ENCODE measurements at places on chromosomes 12 and 14.

DNA sequence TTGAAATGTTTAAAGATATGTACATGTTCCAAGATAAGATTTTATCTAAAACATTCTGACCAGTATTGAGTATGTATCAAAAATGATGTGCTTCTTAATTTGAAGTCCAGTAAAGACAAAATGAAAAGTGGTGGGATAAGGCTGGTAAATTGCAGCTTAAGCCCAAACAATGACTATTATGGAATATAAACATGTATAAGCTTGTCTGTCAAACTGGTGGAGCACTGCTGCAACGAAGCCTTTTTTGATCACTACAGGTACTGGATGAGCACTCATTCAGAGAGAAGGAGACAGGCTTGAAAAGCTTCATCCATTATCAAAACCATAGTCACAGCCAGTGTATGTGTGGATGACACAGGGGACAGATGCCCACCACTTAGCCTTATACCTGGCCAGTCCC is 138.4 kb downstream of the ATP23 start:
- DNase-seq, result no peak

- DNase-seq, result no peak
Observed at GRCh38 chr12:25694072-25694471, 141.0 kb upstream of the LMNTD1 start.

GRCh38 chr14:89085231-89085731 is 260.8 kb downstream of the TTC8 start:
- DNase-seq, result no peak

GRCh38 chr12:28108599-28108998 is 81.7 kb upstream of the CCDC91 start:
- DNase-seq, result no peak

DNA sequence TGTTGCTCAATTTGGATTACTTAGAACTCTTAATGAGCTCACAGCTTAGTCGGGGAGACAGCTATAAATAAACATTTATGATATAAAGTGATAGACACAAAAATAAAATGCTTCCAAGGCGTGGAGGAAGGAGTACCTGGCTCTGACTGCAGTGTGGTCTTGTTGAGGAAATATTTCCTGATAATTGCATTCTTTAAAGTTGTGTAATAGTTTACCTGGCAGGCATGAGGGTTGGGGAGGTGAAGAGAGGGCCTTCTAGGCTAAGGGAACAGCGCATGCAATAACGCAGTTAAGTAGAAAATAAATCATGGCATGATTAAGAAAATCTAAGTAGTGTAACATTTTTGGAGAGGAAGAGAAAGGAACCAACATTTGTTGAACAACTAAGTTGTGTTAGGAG is 260.5 kb upstream of the ATP2B1 start:
- DNase-seq, result no peak

GRCh38 chr14:96811265-96811664 is 14.1 kb downstream of the VRK1 start:
- DNase-seq, result no peak

GRCh38 chr12:23139026-23139425 is 514.1 kb downstream of the ETNK1 start:
- DNase-seq, result no peak

GRCh38 chr12:24948757-24949722 is at the start of gene BCAT1:
BCAT1 (minus strand) TSS chr12:24949101; CDS start chr12:24948932, 169 bp downstream.
- peak; percentile 19 for DNase-seq

DNA sequence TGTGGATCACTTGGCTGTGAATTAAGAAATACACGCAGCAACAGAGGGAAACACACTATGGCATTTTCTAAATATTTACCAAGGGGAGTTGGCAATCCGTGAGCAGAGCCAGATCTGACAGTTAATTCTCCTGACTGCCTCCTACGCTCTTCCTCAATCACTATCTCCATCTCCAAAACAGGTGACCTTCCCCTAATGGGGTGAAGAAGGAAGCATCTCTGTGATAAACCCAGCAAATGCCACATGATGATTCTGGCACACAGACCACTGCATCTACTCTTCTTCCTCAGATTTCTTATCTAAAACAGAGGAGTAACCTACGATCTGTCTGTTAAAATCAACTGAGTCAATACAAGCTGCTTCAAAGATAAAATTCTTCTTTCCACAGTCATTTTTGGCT is 4.4 kb downstream of the SPTB start:
- DNase-seq, result no peak

DNA sequence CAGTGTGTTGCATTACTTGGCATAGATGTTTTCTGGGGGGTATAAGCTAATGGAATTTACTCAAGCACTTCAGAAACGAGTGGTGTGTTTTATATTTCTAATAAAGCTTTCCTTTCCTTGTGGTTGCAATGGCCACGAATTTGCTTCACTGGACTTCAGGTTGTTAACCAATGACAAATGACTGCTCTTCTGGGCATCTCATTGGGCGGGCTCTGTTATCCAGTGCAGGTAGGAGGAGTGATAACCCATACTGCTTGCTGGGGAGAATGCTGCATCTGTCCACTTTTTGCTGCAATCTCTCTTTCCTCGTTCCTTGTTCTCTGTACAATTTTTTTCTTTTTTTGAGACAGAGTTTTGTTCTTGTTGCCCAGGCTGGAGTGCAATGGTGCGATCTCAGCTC is 80.0 kb upstream of the RPH3A start:
- no peak for DNase-seq

DNA sequence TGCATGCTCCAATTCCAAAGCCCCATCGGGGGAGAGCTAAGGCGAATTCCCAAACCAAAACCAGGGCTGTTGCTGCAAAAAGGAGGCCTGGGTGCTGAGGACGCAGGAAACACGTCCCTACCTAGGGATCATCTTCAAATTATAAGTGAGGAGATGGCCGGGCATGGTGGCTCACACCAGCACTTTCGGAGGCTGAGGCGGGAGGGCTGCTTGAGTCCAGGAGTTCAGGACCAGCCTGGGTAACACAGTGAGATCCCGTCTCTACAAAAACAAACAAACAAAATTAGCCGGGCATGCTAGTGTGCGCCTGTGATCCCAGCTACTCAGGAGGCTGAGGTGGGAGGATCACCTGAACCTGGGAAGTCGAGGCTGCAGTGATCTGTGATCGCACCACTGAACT is 143.2 kb downstream of the CALM1 start:
- DNase-seq, result no peak

DNA sequence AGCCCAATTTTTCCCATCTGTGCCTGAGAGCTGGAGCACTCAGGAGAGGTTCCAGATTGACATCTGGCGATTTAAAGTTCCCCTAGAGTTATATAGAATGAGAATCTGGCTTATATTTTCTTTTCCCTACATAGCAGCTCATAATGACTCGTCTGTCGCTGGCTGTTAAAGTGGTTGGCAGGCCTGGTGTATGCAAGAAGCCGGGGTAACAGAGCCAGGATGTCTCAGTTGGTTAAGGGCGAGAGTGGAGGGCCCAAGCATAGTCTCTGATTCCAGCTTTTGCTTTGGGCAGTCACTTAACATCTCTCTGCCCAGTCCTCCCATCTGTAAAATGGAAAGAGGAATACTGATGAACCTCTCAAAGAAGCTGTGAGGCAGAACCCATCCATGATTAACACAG is 751.6 kb downstream of the NOVA1 start:
- no peak for DNase-seq

DNA sequence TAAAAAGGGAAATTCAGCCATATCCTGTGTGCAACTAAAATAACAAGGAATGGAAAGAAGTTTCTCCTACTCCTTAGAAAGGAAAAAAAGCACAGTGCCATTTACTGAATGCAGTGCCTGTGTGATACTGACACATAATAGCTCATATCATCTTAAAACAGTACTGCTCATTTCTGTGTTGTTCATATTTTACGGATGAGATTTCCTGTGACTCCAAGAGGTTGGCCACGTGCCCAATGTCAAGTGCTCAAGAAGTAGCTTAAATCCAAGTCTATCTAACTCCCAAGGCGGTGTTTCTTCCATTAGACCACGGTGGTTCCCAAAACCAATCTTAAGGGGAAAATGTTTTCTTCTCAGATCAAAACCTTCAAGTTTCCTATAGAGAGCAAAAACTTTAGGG is 20.0 kb downstream of the MAP3K9 start:
- no peak for DNase-seq

GRCh38 chr12:132021031-132021871 is 71.5 kb downstream of the EP400 start:
- no peak for DNase-seq

DNA sequence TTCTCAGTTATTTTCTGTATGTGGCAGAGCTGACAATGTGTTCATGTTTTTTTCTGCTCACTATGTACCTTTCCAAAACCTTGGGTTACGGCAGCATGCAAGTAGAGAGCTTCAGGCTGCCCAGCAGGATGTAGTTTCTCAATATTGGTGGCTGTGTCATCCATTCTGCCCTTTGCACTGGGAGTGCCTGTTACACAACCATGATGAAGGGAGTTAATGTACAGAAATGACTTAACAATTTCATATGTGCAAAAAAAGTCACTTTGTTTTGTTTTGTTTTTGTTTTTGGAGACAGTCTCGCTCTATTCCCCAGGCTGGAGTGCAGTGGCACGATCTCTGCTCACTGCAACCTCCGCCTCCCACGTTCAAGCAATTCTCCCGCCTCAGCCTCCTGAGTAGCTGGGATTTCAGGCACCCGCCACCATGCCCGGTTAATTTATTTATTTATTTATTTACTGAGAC is 6.1 kb upstream of the CNIH1 start:
- DNase-seq, result no peak

DNA sequence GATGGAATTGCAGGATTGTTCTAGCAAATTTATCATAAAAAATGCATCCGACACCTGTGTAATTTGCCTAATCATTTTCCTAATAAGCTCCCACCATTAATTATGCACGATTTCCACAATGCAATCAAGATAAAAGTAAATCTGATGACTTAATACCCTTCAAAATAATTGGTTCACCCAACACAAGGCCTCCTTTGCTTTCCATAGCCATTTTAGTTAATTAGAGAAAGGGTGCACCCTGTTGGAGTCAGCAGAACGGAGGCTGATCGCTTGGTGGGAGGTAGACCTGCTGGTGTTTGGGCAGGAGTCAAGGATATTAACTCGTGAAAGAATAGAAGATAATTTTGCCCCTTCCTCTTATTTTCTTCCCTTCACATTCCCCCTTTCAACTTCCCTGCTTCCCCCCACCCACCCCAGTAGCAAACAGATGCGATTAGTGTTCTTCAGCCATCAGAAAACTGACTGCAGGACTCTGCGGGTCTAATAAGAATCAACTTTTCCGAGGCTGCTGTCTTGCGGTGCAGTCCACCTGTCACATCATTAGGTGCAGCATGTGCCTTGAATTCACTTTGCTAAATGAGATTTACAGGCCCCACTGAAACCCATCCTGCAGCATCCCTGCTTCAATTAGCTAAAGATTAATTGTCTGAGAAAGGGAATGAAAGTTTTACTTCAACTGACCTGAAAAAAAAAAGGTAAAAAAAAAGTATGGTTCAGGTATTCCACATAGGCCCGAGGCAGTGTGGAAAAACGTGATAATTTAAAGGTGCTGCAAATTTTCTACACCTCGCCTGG is 553.7 kb upstream of the LMO3 start:
- no peak for DNase-seq

- DNase-seq, result no peak
Observed at GRCh38 chr14:23128969-23129758, 10.1 kb upstream of the CEBPE start.

DNA sequence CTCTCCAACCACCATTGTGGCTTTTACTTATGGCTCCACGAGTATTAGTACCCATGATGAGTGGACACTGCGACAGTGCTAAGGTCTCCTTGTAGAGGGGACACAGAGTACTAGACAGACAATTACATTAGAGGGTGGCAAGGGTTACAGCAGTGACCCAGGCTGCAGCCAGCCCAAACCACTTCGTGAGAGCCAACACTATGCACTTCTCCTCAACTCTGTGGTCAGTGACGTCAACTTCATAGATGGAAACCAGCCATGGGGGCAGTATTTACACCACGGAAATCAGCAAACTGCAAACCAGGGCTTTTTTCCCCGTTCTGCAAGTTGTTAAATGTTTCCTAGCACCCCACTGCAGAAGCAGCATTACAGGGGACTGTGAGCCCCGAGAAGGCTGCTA is 61.6 kb upstream of the ZFP36L1 start:
- DNase-seq, result no peak

DNA sequence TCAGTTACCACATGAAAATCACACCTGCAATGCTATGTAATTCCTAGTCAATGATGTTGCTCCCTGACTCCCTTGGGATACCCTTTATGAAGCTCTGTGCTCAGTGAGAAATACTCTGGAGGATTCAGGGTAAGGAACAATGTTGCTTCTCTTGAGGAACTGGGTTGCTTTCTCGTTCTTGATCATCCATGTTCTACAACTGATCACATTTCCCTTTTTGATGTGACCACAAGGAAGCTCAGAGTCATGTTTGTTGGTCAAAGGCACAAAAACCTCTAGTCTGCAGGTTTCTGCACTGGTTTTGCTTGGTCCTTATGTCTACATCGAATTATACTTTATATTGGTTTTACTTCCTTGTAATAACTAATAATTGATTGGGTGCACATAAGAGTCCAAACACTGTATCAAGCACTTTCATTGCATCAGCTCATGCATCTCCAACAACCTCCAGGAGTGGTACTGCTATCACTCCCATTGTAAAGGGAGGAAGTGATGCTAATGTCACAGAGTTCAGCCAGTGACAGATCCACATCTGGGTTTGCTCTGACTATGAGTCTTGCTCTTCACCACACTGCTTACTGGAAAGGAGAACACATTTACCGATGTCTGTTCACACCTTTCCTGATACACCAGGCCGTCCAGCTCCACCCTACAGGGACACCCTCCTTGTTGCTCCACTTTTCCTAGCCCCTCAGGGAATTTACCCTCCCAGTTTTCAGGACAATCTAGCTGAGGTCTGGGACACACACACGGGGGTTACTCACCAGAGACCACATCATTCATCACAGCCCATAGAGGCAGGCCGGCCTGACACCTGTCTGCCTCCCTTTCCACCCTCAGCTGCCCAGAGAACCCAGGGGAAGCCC is 41.0 kb downstream of the CMKLR1 start:
- DNase-seq, result no peak

DNA sequence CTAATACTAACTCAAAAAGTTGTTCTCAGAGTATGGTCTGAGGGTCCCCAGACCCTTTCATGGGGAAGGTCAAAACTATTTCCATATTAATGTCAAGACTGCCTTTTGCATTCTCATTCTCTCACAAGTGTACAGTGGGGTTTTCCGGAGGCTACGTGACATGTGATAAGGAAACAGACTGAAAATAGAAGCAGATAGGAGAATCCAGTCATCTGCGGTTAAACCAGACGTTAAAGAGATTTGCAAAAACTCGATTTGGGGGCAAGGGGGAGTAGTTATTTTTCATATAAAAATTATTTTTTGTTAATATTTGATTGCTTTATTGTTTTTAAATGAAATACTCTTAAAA is 1.0 kb upstream of the NAP1L1 start:
- DNase-seq, result no peak

DNA sequence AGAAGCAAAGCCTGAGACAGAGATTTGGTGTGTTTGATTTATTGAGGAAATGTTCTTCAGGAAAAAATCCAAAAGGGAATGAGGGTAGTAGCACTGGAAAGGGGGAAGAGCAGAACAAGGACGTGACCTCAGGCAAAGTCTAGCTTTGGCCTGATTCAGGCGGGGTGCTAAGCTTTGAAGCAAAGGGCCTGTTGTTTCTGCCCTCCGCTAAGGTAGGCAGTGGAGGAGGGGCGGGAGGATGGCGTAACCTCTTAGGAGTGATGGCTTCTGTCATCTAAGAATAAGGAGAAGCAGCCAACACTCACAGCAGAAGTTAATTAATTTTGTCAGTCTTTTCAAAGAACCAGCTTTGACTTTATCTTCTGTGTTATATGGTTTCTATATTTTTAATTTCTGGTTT is 20.4 kb downstream of the ABHD12B start:
- DNase-seq, result no peak
